ENCODE measurements at places on chromosomes 7 and 10. TPM values are rescaled to one million over a fixed set of nuclear protein-coding genes. Genes with fewer than 3 reads are reported as not detected.

Gene HKDC1
- 5.4 TPM for total RNA-seq

Gene LIPK
- total RNA-seq, result not detected

Gene WDFY4
- not detected for total RNA-seq

Gene AKR1C4
- total RNA-seq, result not detected

Gene TMEM184A
- 1.6 TPM for total RNA-seq

Gene KIAA1217
- total RNA-seq, result 18.7 TPM

Gene GDF2
- not detected for total RNA-seq

Gene GIMAP2
- 3.8 TPM for total RNA-seq

Gene ACBD7
- total RNA-seq, result 5.7 TPM

Gene NPSR1
- total RNA-seq, result not detected

Gene SPDYE16
- 0.08 TPM for total RNA-seq

Gene BTBD16
- 0.11 TPM for total RNA-seq

Gene SUN3
- 1.2 TPM for total RNA-seq

Gene MUC3A
- total RNA-seq, result not detected

Gene HSPB1
- total RNA-seq, result 38.0 TPM

Gene NPC1L1
- total RNA-seq, result 0.03 TPM

Gene RPEL1
- total RNA-seq, result not detected

Gene LRRC17
- 5.0 TPM for total RNA-seq

Gene STRIP2
- 7.6 TPM for total RNA-seq

Gene FBXL13
- total RNA-seq, result 0.64 TPM

Gene SPDYE11
- total RNA-seq, result not detected

Gene LRRC18
- not detected for total RNA-seq

Gene FAM171A1
- 9.5 TPM for total RNA-seq

Gene STK31
- total RNA-seq, result 0.29 TPM

Gene ZNF365
- 3.3 TPM for total RNA-seq

Gene IGFBP1
- 0.38 TPM for total RNA-seq

Gene TMEM236
- total RNA-seq, result not detected

Gene NEURL1
- total RNA-seq, result 0.66 TPM

Gene HOXA10
- total RNA-seq, result 14.8 TPM

Gene AKR1C8
- total RNA-seq, result 0.21 TPM

Gene KNDC1
- total RNA-seq, result 0.19 TPM

Gene CAMK2B
- 0.11 TPM for total RNA-seq

Gene PON3
- total RNA-seq, result not detected

Gene HABP2
- 0.08 TPM for total RNA-seq

Gene TAC1
- 2.7 TPM for total RNA-seq

Gene H2BK1
- not detected for total RNA-seq

Gene NME8
- not detected for total RNA-seq

Gene ABCB8
- total RNA-seq, result 29.2 TPM

Gene MRPS24
- 123 TPM for total RNA-seq

Gene TNPO3
- 43.8 TPM for total RNA-seq

Gene CISD1
- total RNA-seq, result 13.2 TPM

Gene KMT2C
- total RNA-seq, result 40.0 TPM

Gene THSD7A
- total RNA-seq, result 0.38 TPM
